Tibial artery (tissue), 4 donors: ENCODE measurements at places on chromosomes 1 and 21.

GRCh38 chr1:193260056-193260745 lies 73.8 kb upstream of the B3GALT2 start:
- no peak for DNase-seq

DNA sequence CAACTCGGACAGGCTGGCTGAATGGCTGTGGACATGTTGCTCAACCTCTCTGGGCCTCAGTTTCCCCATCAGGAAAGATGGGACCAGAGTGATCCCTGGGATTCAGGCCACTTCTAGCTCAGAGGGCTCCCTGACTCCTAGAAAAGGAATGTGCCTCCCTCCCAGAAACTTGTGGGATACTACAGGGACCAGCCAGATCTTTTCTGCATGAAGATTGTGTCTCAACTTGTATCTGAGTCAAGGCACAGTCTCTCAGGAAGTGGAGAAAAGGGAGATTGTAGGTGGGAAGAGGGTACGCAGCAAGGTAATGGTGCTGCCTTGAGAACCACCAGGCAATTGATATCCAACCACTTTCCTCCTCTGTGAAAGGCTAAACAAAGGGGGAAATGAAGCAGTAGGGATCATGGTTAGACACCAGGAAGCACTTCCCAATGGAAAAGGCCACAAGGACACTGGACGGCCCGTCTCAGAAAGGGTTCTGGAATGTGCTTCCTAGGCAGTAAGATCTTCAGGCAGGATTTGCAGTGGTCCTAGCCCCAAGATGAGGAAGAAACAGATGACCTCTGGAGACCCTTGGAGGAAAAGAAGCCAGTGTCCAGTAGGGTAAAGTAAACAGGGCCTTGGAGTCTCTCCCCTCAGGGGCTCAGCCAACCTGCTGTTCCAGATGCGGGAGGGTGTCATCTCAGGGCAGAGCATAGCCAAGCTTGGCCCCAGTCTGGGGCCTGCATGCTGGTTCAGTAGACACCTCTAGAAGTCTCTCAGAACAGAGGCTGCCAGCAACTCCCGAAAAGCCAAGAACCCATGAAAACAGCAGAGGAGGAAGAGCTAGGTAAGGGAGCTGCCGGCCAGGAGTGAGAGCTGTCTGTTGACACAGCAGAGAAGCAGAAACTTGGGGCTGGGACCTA lies 16.8 kb downstream of the IFFO2 start:
- DNase-seq = no peak

GRCh38 chr1:199168888-199169585 lies 530.2 kb downstream of the PTPRC start:
- DNase-seq = no peak

GRCh38 chr1:112264010-112264409 lies 132.0 kb upstream of the CTTNBP2NL start:
- no peak for DNase-seq

DNA sequence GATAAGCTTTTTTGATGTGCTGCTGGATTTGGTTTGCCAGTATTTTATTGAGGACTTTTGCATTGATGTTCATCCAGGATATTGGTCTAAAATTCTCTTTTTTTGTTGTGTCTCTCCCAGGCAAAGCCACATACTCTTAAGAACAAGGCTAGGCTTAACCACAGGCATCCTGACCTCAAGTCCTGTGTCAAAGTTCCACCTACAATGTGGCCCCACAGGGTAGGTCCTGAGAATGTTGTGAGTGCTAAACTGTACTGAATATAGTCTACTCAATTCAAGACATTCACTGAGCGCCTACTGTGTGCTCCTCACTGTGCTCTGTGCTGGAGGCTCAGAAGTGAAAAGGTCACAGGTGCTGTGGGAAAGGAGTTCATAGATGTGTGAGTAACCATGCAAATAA lies 20.6 kb downstream of the DDAH1 start:
- no peak for DNase-seq

GRCh38 chr1:181104790-181105133 lies 16.3 kb downstream of the IER5 start:
- no peak for DNase-seq

- no peak for DNase-seq
Observed at GRCh38 chr1:156226116-156226538, 13.3 kb downstream of the PMF1 start.

DNA sequence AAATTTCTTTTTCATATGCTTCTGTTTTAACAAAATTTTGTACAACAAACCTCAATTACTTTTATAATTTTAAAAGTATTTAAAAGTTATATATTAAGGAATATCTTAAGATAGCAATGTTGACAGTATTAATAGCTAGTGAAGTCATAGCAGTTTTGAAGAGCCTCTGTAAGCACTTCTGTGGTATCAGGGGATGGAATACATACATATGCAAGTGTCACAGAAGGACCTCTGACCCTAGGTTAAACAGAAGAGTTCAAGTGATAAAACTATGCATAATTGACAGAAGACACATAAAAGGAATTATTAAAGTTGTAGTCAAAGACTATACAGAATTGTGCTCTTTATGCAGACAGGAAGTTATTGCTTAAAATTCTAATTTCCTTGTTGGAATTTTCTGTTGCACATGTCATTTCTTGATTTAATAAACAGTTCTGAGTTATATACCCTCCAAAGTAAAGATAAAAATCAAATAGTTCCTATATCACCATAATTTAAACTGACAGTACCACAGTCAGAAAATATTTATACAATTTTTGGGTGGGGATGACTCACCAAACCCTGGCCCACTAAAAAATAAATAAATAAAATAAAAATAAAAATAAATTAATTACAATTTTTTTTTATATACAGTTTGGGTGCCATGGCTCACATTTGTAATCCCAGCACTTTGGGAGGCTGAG lies 27.1 kb downstream of the IPP start:
- no peak for DNase-seq

DNA sequence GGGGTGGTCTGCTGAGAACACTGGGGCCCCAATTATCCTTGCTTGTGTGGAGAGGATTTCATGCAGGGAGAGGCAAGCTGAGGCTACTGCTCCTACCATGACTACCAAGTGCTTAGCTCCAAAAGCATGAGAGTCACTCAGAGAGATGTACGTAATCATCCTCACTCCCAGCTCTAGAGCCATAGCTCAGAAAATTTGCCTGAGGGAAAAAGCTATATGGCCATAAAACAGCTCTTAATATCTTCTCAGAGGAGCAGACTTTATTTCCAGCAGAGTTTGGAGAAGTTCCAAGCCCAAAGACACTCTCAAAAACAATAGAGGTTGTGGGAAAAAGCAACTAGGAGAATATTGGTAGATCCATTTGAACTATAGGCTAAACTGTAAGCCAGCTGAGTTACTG lies 106.4 kb upstream of the PBX1 start:
- no peak for DNase-seq

- DNase-seq = peak; percentile 71
Observed at GRCh38 chr1:225863167-225863566, 19.0 kb downstream of the TMEM63A start.

GRCh38 chr1:99786751-99787501 lies 20.5 kb upstream of the FRRS1 start:
- DNase-seq = no peak

GRCh38 chr1:117067533-117068370 lies 7.6 kb downstream of the TTF2 start:
- peak; percentile 41 for DNase-seq

DNA sequence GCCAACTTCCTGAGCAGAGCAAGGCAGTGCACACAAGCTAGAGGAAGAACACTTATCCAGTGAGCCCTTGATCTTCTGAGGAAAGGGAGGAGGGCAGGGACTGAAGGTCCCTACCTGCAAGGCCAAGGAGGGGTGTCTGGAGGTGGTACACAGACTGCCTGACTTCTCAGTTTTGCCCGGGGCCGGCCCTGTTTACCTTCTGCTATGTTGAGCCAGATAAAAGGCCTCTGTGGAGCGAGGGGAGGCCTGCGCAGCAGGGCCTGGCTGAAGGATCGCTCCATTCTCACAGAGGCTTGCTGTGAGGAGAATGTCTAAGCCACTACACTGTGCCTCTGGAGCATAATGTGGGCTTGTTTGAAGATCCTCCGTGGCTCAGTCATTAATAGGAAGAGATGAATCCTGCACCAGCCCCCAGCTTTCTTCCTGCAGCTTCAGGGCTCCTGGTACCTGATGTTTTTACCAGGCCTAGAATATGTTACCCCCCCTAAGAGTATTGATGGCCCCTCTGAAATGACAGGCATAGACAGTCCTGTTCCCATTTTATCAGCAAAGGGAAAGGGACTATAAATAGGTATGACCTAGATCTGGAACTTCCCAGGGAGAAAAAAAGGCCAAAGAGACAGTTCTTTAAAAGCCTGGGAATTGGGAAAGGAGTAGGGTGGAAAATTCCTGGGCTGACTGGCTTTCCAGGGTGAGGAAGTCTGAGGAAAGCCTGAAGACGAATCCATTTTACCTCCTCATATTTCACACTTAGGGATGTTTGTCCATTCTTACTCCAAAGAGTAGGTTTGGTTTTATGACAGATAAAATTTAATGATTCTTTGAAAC lies 4.7 kb downstream of the POGK start:
- DNase-seq = no peak

DNA sequence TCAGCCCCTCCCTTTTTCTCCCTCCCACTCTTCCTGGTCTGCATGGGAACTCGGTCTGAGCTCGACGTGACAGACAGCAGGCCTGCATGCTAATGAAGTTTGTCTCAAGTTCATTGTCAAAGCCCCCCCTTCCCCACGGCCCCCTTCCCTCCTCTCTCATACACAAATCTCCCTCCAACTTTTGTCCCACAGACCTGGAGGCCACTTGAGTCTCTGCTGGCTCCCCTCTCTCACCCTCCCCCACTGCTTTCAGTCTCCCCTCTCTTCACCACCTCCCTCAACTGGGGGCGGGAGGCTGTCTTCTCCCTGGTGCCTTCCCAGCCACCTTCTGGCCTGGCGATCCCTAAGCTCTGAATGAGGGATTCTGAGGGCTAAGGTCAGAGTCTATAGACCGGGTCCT lies 61.3 kb downstream of the RHBG start:
- DNase-seq = no peak

- DNase-seq = no peak
Observed at GRCh38 chr21:28991861-28992525, 684 bp downstream of the LTN1 start.

DNA sequence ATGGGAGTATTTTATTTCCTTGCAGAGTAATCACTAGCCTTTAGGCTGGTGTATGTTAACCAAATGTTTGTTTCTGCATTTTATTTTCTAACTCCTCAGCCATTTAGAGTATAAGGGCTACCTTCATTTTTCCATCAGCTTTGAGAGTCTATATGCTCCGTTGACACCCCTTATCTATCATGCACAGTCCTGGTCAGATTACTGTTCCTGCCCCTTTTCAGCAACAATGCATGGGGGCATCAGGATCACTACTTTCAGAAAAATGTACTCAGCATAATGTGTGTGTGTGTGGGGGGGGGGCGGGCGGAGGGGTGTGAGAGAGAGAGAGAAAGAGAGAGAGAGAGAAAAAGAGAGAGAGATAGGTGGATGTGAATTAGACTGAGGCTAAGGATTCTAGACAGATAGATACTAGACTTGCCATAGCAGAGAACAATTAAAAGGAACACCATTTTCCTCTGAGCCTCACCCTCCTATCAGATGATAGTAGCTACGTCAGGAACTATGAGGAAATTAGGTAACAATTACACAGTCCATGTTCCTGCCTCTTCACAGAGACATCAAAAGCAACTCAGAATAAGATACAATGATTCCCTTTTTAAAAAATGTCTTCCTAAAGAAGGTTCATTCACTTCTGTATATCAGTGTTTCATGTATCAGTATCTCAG lies 40.8 kb downstream of the FCER1A start:
- no peak for DNase-seq

DNA sequence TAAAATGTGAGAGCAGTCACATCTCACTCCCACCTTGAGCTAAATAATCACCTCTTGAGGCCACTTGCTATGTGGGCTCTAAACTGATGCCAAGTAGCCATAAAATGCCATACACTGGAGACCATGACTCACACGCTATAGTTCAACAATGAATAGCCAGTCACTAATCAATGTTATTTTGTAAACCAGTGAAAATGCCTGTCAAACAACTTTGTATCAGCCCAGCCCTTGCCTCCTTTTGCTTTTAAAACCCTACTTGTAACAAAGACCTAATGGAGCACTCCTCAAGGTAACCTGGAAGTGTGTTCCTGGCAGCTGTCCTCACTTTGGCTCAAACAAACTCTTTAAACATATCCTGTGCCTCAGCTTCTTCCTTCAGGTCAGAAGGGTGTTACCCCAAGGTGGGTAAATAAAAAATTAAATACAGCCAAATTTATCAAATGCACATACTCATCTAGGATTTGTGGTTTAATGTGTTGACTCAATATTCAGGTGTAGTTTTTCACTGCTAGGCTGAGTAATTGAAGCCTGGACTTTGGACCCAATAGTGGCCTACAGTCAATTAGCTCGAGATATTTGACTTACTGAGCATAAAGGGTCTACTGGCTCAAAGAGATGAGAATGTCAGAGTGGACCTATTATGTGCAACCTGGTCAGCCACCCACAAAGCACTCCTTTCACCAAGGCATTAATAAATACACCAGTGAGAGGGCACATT lies 154.3 kb downstream of the COQ8A start:
- DNase-seq = no peak

DNA sequence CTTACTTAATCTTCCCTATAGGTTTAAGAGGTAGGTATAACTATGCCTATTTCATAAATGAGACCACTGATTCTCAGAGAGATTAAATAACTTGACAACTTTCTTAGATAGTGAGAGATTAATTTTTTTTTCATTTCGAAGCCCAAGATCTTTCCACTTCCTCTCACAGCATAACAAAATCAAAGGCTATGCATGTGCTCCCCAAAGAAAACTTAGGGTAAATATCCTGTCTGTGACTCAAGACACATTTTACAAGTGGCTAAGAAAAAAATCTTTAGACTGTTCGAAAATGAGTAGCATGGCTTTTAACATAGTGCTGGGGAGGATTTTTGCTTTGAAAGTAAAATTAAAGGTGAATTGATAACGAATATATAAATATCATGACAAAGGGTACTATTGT lies 8.2 kb upstream of the C1orf141 start:
- DNase-seq = no peak

- DNase-seq = no peak
Observed at GRCh38 chr21:42199868-42200463, 19.0 kb upstream of the ABCG1 start.

DNA sequence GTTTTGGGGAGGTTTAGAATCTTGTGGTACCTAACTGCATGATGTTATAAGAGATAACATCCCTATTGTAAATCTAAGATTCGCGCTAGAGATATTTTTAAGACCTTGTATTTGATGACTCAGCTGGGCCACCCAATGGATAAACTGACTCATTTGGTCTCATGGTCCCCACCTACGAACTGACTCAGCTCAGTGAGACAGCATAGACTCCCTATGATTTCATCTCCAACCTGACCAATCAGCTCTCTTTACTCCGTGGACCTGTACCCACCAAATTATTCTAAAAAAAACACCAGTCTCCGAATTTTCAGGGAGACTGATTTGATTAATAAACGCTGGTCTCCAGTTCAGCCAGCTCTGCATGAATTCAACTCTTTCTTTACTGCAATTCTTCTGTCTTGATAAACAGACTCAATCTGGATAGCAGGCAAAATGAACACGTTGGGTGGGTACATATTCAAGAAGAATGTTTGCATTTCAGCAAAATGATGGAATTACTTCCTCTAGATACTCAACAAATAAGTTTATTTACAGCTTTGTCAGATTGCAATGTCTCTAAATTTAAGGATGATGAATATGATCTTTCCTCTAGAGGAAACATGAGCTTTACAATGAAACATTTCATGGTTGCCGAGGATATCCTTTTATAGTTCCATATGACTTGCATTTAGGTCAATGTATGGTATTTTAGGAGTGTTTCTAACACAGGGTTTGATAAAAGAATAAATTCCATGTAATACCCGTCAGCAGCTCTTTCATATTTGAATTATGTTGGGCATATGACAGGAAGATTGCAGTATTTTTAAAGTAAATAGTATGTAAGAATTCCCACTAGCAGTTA lies 516.6 kb upstream of the RGS18 start:
- DNase-seq = no peak

GRCh38 chr1:213987927-213988506 lies at the start of gene PROX1:
Gene PROX1 (plus strand): TSS chr1:213987973. CDS start chr1:213996536, 8,563 bp downstream.
- DNase-seq = peak; percentile 87
